ENCODE measurements at places on chromosomes 7 and 10.

DNA sequence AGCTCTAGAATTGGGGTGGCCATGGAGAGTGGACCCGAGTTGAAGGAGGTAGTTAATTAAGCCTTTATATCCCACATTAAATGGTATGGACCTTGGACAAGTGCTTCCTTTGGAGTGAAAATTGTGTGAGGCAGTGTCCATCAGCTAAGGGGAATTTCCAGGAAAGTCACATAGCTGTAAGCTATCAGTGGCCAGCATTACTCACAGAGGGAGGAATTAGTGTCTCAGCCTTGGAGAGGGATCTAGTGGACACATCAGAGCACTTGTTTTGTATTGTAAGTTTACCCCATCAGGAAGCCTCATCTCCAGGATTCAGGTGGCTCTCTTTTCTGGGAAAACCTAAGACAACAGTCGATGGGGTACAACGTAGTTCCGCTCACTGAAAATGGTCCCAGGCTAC, 416.7 kb downstream of the TFEC start:
- no peak for ATAC-seq

- ATAC-seq = no peak
Measured at GRCh38 chr7:27295236-27295635, 52.6 kb downstream of the EVX1 start.

DNA sequence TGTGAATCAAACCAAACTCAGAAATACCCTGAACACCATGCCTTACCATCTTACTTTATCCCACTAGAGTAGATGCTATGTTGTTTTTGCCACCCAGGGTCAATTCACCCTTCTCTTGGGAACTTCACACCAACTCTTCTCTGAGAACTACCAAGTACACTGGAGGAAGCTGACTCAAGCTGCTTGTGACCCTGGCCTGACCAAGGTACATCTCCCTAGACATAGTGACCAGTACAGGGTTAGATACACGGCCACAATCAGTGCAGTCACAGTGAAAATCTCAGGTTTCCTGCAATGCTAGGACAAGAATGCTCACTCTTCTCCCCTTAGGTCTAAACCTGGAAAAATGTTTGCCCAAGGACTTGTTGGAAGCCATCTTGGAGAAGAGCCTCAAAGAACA, 31.8 kb downstream of the EZH2 start:
- ATAC-seq = no peak

- no peak for ATAC-seq
Measured at GRCh38 chr10:58892031-58892531, 284.4 kb upstream of the PHYHIPL start.

DNA sequence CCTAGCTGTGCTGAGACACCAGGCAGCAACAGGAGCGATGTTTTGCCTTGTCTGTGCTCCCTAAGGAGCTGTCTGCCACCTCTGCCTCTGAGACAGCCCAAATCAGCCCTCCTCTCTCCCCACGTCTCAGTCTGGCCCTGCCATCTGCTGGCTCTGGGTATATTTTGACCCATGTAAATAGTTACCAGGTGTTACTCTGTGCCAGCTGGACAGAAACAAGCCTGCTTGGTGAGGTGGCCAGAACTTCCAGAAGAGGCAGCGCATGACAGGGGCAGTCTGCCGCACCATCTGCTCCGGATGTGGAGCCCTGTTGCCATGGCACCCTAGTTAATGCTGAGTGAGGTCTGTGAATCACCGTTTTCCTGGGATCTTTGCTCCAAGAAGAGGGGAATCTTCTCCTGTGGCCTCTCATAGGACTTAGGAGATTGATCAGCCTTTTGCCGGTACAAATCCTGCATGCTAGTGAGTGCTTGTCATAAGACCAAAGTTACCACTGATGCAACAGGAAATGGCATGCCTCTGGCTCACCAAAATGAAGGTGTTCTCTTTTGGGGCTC, 31.8 kb downstream of the GSTO2 start:
- peak; percentile 63 for ATAC-seq

- ATAC-seq = peak; percentile 10
Measured at GRCh38 chr7:495761-496321, 23.8 kb downstream of the PDGFA start.

GRCh38 chr10:4596951-4597350, 229.1 kb upstream of the AKR1E2 start:
- no peak for ATAC-seq

GRCh38 chr7:44796034-44796503, 412 bp upstream of the PPIA start:
- peak; percentile 44 for ATAC-seq

Data from activated T-helper 17 cell treated with anti-CD3 and anti-CD28 coated beads, Interleukin-2, amount 50 U/mL, for 72 hours (primary cell).